ENCODE measurements at places on chromosomes 13 and 19.
A peak's percentile ranks its signal among the peaks of the same experiment; 100 is the strongest.

- DNase-seq = no peak
These were observed 118.2 kb upstream of the SLC10A2 start for GRCh38 chr13:103184413-103184812.

GRCh38 chr13:55255236-55255635 is 1885.5 kb upstream of the PRR20A start:
- DNase-seq = no peak

DNA sequence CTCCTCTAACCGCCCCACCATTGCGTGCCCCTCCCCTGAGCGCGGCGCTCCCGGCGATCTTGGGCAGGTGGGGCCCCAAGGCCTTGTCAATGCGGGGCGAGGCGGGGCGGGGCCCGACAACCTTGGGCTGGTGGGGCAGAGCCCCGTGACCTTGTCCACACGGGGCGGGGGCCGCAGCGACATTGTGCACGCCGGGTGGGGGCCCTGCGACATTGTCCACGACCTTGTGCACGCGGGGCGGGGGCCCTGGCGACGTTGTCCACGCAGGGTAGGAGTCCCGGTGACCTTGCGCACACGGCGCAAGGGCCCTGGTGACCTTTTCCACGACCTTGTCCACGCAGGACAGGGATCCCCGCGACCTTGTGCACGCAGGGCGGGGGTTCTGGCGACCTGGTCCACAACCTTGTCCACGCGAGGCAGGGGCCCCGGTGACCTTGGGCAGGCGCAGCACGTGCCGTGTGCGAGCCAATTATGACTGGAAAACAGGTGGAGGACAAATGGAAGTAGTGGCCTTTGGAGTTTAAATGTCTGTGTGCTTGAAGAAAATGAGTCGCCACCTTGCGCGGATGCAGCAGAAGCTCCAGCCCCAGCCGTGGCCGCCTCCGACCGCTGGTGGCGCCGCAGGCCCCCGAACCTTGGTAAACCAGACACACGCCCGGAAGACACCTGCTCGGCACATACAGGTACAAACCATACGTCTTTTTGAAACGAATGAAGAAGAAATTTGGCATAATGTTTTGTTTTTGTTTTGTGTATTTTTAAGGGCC is 62.6 kb downstream of the LATS2 start:
- DNase-seq = no peak

DNA sequence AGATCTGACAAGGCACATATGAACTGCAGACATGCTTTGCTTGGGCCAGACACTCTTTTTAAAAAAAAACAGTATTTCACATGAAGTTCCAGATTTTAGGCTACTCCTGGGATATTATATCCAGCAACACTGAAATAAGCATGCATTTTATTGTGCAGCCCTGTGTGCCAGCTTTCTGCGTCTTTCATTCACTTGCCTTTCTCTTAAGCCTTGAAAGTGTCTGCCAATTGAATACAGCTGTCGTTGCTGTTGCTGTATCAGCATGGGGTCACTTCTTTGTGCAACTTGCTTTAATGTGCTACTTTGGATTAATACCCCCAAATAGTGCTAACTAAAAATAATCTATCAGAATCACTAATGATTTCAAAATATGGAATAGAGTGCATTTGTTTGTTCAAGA is 657.8 kb downstream of the SLITRK6 start:
- peak; percentile 51 for DNase-seq

DNA sequence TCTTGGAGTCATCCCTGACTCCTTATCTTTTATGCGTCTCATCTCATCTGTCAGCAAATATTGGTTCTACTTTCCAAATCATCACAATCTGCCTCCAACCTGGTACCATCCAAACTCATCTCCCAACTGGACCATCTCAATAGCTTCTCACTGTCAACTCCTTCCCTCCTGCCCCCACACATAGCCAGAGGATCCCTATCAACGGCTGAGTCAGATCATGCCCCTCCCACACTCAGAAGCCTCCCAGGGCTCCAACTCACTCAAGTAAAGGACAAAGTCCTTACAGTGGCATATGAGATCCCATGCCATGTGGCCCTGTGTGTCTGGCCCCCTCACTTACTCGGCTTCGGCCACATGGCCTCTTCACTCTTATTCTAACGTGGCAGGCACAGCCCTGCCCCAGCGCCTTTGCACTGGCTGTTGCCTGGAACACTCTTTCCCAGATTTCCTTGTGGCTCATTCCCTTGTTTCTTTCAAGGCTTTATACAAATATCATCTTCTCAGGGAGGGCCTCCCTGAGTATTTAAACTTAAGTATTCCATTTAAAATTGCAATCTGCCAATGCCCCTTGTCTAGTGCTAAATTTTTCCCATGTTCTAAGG is 4.3 kb downstream of the SPRED3 start:
- no peak for DNase-seq

- no peak for DNase-seq
These were observed 724 bp upstream of the ZNF780A start for GRCh38 chr19:40091205-40092129.

DNA sequence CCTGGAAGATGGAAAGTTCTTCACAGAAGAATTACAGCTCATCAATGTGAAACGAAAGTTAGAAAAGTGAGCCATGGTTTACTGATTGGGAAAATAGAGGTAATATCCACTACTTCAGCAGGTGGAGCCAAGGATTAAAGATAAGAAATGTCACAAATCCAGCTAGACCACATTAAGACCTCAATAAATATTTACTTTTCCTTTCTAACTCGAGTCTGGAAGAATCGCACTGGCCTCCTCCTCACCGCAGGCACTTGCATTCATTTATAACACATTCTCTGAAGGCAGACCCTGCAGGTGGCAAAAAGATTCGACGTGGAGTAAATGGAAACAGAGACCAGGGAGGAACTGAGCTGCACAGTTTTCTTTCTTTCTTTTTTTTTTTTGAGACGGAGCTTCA is 7.4 kb downstream of the SLC35E1 start:
- no peak for DNase-seq

GRCh38 chr13:83794583-83794982 is 87.7 kb downstream of the SLITRK1 start:
- DNase-seq = no peak

GRCh38 chr13:82305588-82305987 is 1576.7 kb downstream of the SLITRK1 start:
- DNase-seq = no peak

DNA sequence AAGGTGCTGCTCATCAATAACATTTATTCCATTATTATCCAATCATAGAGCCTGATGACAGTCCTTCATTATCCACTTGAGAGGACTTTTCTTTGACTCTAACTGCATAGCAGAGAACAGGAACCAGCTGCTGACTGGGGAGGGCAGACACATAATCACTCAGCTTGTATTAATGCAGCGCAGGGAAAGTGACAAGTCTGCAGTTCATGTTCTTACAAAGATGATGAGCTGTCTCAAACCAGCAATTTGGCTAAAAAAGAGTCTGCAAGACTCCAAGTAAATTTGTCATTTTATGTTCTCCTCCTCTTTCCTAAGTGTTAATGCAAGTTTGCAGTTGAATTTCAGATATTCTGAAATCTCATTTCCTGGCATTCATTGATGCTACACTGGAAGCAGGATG is 40.0 kb upstream of the CBY2 start:
- no peak for DNase-seq

- no peak for DNase-seq
These were observed 41.9 kb downstream of the INSR start for GRCh38 chr19:7252364-7252763.

DNA sequence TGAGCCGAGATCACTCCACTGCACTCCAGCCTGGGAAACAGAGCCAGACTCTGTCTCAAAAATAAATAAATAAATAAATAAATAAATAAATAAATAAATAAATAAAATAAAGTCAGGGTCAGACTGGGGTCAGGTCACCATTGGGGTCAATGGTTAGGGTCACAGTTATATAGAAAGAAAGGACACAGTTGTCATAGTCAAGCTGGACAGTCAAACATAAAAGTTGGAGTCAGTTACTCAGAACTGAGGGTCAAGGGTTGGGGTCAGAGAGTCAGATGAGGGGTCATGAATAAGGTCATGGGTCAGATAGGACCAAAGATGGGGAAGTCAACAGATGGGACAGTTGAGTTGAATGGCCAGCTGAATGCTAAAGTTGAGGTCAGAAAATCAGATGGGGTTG is 16.7 kb upstream of the EPOR start:
- DNase-seq = peak; percentile 79

DNA sequence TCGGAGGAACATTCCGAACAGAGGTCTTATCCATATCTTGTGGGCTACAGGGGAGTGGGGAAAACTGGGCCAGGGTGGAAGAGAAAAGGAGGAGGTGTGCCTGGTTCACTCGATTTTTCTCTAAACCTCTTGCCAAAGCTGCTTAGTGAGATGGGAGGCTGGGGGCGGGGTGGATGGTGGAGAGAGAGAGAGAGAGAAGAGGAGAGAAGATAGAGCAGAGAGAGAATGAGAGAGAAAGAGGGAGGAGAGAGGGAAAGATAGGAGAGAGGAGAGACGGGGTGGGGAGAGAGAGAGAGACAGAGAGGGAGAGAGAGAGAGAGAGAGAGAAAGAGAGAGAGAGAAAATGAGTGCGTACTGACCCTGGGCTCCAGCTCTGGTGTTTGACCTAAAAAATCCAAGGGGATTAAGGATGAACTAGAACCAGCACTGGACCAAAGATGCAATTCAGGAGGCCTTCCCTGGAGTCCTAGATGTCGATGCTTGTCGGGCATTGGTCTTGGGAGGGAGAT is 14.1 kb downstream of the NOVA2 start:
- DNase-seq = no peak

- DNase-seq = no peak
These were observed 185.4 kb downstream of the COL4A1 start for GRCh38 chr13:110121422-110122083.

GRCh38 chr13:53201454-53202225 is 173.0 kb downstream of the OLFM4 start:
- peak; percentile 78 for DNase-seq
